ENCODE measurements at places on chromosomes 3 and 15. TPM values are rescaled to one million over a fixed set of nuclear protein-coding genes. Genes with fewer than 3 reads are reported as not detected.
A peak's percentile ranks its signal among the peaks of the same experiment; 100 is the strongest.

GRCh38 chr15:57892181-57892580 lies 173.3 kb downstream of the ALDH1A2 start:
- no peak overlapping the region for H3K27ac ChIP-seq
- no peaks in the 10 kb centered on the region for H3K4me1 ChIP-seq
- no peak overlapping the region for H3K4me3 ChIP-seq

DNA sequence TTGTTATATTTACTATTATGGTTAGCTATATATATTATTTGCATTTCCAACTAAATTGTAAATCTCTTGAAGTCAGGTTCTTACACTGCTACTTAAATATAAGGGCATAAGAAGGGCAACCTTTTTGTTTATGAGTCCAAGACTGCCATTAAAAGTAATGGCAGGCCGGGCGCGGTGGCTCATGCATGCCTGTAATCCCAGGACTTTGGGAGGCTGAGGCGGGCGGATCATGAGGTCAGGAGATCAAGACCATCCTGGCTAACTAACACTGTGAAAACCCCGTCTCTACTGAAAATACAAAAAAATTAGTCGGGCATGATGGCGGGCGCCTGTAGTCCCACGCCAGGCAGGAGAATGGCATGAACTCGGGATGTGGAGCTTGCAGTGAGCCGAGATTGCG lies 2.9 kb upstream of the P2RY1 start:
- no peak overlapping the region for H3K4me3 ChIP-seq
- peaks cover 15% of the 10 kb centered on the region for H3K4me1 ChIP-seq
- DNase-seq = no peak
- no peak overlapping the region for H3K27ac ChIP-seq

GRCh38 chr3:107806536-107806935 lies 283.8 kb downstream of the BBX start:
- no peak for DNase-seq
- H3K36me3 ChIP-seq = peaks cover 22% of the 10 kb centered on the region
- no peaks in the 10 kb centered on the region for H3K27me3 ChIP-seq
- H3K4me3 ChIP-seq = no peak overlapping the region
- peaks cover 19% of the 10 kb centered on the region for H3K4me1 ChIP-seq

Gene KLHL40
- total RNA-seq = not detected

DNA sequence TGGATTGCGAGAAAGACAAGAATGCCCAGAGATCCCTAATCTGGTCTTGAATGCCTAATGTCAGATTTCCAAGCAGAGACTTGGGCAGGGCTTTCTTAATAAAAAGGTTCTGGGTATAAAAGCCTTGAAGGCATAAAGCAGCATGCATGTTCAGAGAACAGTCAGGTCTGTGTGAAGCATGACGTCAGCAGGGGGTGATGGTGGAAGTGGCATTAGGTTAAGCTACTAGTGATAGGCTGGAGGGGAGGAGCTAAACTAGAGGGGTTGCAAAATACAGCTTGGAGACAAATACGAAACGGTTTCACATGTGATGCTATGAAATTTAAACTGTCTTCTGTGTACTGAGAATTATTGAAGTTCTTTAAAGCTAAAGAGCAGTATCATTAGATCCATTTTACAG lies 125.6 kb downstream of the VPS8 start:
- H3K4me1 ChIP-seq = no peaks in the 10 kb centered on the region
- no peak overlapping the region for H3K27ac ChIP-seq
- no peaks in the 10 kb centered on the region for H3K27me3 ChIP-seq

DNA sequence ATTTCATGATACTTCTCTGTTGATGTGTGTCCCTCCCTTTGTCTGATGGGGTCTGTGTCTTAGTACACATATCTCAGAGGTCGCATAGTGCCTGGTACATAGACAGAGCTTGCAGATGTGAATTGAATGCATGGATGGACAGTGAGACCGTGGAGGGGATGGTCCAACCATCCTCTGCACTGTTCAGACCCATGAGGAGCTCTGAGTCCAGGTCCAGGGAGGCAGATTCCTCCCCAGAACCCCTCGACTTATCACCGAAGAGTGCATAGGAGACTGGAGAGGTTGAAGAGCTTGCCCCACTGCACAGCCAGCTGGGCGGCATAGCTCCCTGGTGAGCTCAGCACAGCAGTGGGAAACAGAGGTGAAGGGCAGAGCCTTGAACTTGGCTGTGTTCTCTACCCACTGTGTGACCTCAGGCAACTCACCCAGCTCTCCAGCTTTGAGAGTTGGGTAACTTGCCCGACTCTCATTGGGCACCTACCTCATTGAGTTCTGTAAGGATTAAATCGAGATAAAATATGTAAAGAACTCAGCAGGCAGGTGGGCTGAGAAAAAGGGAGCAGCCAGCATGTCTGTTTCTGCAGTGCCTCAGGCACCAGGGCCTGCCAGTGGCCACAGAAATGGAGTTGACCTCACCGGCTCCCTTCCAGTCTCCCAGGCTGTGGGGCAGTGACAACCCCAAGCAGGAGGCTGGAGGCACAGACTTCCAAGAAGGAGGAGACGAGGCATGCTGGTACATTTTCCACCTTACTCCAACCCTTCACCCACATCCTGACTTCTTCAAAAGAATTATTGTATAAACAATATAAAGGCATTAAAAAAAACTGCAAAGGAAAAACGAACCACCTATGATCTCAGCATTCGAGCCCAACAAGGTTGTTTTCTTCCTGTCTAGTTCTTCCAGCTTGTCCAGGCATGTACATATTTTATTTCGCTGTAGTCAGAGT lies 54.1 kb upstream of the TFRC start:
- peak overlapping the region; percentile 54 for H3K27ac ChIP-seq
- H3K27me3 ChIP-seq = peaks cover 8% of the 10 kb centered on the region
- peaks cover 3% of the 10 kb centered on the region for H3K4me1 ChIP-seq
- DNase-seq = no peak

DNA sequence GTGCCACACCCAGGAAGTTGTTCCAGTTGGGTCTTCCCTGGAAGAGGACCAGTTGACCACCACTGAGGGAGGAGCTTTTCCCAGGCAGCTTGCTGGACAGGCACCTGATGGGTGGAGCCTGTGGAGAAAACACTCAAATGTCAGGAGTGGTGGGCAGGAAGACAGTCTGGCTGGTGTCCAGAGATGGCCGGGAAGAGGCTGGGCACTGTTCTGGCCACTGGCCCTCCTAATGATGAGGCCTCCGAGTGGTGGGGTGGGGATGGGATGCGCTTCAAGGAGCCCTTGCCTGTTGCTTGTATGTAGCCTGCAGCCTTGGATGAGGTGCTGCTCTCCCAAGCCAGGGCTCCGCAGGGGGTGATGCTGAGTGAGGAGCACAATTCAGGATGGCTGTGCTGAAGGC lies 12.3 kb downstream of the PLEKHO2 start:
- H3K27ac ChIP-seq = no peak overlapping the region
- H3K36me3 ChIP-seq = peaks cover 6% of the 10 kb centered on the region
- H3K27me3 ChIP-seq = no peaks in the 10 kb centered on the region
- H3K4me3 ChIP-seq = no peak overlapping the region

DNA sequence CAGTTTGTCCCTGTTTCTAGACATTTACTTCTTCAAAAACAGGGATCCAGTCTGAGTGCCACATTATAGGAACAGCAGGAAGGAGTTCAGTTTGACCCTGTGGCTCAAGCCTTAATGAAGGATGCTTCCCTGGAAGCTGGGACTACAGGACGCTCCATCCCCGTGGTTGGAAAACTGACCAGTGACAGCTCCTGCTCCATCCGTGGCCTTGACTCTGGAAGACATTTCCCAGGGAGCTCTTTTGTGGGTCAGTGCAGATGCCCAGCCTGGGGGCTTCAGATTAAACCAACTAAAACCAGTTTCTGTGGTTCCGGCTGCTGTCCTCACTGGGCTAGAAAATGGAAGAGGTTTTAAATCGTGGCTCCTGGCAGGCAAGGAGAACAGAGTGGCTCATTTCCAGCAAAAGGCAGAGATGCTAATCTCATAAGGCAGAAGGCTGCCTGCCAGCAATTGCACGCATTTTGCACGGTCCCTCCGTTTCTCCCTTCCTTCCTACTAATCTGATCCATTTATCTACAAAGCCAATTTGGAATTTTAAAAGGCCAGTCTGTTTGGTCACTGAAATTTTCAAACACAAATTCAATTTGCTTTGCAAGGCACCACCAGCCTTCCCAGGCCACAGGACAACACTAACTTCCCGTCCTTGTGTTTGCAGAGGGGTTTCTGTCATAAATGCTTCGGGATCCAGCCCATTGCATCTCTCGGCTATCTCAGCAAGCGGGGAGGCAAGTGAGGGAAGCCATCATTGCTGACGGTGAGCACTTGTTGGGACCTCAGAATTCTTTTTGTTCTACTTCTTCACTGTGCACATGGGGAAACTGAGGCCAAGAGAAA lies 6.2 kb upstream of the SSUH2 start:
- peaks cover 31% of the 10 kb centered on the region for H3K4me1 ChIP-seq
- DNase-seq = no peak
- H3K27ac ChIP-seq = no peak overlapping the region
- H3K27me3 ChIP-seq = peaks cover 80% of the 10 kb centered on the region

DNA sequence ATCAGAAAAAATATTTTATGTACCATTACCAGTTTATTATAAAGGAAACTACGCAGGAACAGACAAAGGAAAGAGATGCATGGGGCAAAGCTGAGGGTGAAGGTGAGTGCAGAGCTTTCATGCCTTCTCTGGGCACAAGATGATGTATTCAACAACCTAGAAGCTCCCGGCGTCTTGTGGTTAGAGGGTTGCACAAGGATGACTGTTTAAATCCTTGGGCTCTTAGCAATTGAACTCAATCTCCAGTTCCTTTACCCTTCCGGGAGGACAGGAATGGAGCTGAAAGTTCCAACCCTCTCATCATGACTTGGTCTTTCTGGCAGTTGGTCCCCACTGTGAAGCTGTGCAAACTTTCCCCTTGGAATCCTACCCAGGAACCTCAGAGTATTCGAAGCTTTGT lies 542.0 kb downstream of the EPHA3 start:
- H3K27ac ChIP-seq = no peak overlapping the region
- H3K36me3 ChIP-seq = no peaks in the 10 kb centered on the region
- H3K27me3 ChIP-seq = no peaks in the 10 kb centered on the region
- H3K4me1 ChIP-seq = no peaks in the 10 kb centered on the region

Gene SI
- total RNA-seq = 2.0 TPM

GRCh38 chr3:15099364-15100098 lies 583 bp upstream of the RBSN start:
- H3K4me1 ChIP-seq = peaks cover 12% of the 10 kb centered on the region
- H3K4me3 ChIP-seq = peak overlapping the region; percentile 93
- no peaks in the 10 kb centered on the region for H3K36me3 ChIP-seq
- no peaks in the 10 kb centered on the region for H3K27me3 ChIP-seq

Gene TP63
- 1.6 TPM for total RNA-seq

DNA sequence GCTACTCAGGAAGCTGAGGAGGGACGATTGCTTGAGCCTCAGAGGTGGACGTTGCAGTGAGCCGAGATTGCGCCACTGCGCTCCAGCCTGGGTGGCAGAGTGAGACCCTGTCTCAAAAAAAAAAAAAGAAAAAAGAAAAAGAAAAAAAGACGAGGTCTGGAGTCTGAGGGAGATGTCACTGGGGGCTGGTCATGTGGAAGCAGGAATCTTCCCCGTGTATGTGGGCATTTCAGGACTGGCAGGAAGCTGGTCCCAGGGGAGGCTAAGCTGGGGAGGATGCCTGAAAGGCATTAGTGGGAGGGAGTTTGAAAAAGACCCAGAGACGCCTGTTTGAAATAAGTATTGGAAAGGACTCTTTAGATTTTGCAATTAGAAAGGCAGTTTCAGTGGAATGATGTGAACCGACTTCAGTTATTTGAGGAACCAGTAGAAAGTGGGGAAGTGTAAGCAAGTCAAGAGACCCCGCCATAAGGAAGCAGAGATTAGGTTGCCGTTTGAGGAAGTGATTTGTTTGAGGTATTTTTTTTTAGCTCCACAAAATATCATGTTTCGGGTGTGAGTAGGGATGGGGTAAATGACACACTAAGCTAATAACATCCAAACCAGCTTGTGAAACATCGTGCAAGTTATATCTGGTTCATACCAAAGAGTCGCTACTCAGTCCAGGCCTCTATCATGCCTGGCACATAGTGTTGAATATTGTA lies 55.5 kb downstream of the ST6GAL1 start:
- DNase-seq = no peak
- no peak overlapping the region for H3K27ac ChIP-seq
- peaks cover 5% of the 10 kb centered on the region for H3K4me1 ChIP-seq

Gene GMPS
- 76.0 TPM for total RNA-seq

DNA sequence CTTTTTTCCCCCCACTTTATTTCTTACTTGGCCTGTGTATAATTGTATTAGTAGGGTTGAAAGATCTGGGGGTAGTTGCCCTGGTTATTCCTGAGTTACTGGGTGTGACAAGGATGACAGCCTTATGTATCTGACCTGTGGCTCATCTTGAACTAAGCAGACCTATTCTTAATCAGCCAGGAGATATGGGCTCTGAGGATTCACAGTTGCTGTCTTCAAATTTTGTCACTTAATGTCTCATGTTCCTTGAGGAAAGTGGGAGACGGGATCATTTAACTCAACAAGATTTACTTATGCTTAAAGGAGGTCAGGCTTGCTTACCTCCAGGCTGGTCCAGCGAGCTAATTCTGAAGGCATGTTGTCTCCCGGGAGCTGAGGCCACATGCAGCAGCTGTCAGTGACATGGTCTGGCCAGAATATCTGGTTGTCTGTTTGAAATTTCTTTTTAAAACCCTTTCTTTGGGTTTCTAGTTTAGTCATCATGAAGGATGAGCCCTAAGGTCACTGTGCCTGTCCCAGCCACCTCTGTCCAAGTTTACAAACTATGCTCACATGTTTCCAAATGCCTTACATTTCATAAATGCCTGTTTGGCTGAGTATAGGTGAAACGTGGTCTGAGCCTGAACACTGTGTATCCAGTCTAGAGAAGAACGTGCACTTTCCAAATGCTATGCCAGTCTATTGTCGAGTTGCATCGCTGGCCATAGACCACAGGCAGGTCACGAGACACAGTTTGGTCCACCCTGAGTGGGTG lies 26.8 kb downstream of the LRTM1 start:
- DNase-seq = no peak
- no peak overlapping the region for H3K27ac ChIP-seq
- no peak overlapping the region for H3K4me3 ChIP-seq

GRCh38 chr3:187130346-187131066 lies 8.8 kb downstream of the RPL39L start:
- H3K36me3 ChIP-seq = peaks cover 18% of the 10 kb centered on the region
- H3K27me3 ChIP-seq = no peaks in the 10 kb centered on the region
- no peaks in the 10 kb centered on the region for H3K4me1 ChIP-seq
- H3K27ac ChIP-seq = no peak overlapping the region
- H3K4me3 ChIP-seq = no peak overlapping the region
- no peak for DNase-seq

GRCh38 chr3:16130066-16130465 lies 44.4 kb upstream of the GALNT15 start:
- no peak overlapping the region for H3K4me3 ChIP-seq
- no peaks in the 10 kb centered on the region for H3K36me3 ChIP-seq
- H3K4me1 ChIP-seq = no peaks in the 10 kb centered on the region
- no peaks in the 10 kb centered on the region for H3K27me3 ChIP-seq
- no peak for DNase-seq
- H3K27ac ChIP-seq = no peak overlapping the region

GRCh38 chr3:112074616-112075497 lies 11.3 kb upstream of the C3orf52 start:
- no peaks in the 10 kb centered on the region for H3K27me3 ChIP-seq
- no peaks in the 10 kb centered on the region for H3K36me3 ChIP-seq

GRCh38 chr3:171551296-171551695 lies 91.1 kb upstream of the TNIK start:
- H3K4me1 ChIP-seq = peaks cover 3% of the 10 kb centered on the region
- no peaks in the 10 kb centered on the region for H3K36me3 ChIP-seq
- H3K4me3 ChIP-seq = no peak overlapping the region
- no peaks in the 10 kb centered on the region for H3K27me3 ChIP-seq
